Thyroid gland (tissue), 4 donors: ENCODE measurements at places on chromosomes 2 and 18. TPM values are rescaled to one million over a fixed set of nuclear protein-coding genes. Genes with fewer than 3 reads are reported as not detected.

ITGA4 gene
- 2.0 TPM for total RNA-seq

DNA sequence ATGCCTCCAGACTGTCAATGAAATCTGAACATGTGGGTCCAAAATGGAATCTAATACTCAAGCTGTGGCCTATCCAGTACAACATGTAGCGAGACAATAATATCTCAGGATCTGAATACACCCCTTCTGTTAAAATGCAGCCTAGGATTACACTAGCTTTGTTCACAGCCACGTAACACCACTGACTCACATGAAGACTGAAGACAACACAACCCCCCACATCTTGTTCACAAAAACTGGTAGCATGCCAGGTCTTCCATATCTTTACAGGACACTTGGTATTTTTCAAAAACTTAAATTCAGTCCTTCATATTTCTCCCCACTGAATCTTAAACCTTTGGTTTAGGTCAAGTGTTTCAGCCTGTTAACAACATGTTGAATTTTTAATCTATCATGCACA, 84.2 kb downstream of the SLC8A1 start:
- no peak overlapping the region for H3K4me3 ChIP-seq
- no peaks in the 10 kb centered on the region for H3K27me3 ChIP-seq
- peaks cover 8% of the 10 kb centered on the region for H3K4me1 ChIP-seq
- no peak overlapping the region for H3K27ac ChIP-seq
- H3K36me3 ChIP-seq: no peaks in the 10 kb centered on the region

LIPG gene
- total RNA-seq: 474 TPM

DNA sequence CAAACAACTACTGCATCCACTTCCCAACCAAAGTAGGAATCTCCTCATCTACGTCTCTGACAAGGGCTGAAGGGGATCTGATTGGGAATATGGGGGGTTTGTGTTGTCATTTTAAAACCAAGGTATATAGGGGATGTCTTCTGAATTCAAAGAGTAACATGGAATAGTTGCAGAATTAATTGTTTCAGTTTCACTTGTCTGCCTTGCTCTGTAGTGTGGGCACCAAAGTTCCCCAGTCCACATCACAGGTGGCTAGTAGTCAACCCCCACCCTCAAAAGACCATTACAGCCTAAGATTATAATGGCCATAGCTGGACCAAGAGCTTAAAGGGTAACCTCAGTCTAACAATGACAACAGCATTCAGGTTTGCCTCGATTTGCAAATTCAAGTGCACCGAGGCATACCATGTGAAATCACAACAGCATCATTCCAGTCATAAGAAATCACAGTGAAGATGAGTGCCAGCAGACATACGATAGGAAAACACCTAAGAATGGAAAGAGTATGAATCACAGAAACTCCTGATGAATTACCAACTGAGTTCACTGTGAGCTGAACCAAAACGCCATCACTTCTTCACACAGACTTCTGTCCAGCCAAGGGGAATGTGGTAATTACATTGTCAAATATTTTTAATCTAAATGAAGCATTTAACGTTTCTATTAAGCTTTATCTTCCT, 52.4 kb downstream of the MYO5B start:
- DNase-seq: no peak
- H3K36me3 ChIP-seq: no peaks in the 10 kb centered on the region
- H3K27ac ChIP-seq: no peak overlapping the region

GRCh38 chr18:63195326-63196159, 124.0 kb downstream of the BCL2 start:
- no peak overlapping the region for H3K4me3 ChIP-seq
- H3K4me1 ChIP-seq: peaks cover 45% of the 10 kb centered on the region
- no peak for DNase-seq
- peak overlapping the region; percentile 17 for H3K27ac ChIP-seq

AKAIN1 gene
- total RNA-seq: not detected

DNA sequence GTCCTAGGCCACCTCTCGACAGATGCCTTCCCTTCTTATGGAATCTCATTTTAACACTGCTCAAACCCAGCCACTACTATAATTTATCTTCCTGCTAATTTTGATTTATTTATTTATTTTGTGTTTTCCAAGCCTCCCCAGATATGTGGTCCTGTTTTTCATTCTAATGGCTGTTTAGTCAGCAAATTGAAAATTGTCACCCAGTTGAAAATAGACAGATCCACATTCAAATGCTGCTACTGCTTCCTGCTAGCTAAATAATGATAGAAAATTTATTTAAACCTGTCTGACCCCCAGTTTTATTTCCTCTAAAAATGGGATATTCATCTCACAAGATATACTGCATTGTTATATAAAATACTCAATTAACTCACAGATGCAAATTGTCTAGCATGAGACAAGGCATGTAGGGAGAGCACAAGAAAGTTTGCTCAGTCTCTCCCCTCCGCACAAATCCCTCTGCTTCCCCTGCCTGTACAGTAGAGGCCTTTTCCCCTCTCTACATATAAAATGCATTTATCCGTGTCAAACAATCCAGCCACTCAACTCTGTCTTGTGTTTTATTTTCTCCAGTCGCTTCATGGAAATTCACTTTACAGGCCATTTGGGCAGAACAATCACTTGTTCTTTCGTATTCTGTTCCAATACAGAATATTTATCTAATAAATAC, 389.9 kb downstream of the SOX11 start:
- no peak overlapping the region for H3K4me3 ChIP-seq
- no peaks in the 10 kb centered on the region for H3K4me1 ChIP-seq
- DNase-seq: no peak
- no peak overlapping the region for H3K27ac ChIP-seq
- H3K27me3 ChIP-seq: no peaks in the 10 kb centered on the region

DNA sequence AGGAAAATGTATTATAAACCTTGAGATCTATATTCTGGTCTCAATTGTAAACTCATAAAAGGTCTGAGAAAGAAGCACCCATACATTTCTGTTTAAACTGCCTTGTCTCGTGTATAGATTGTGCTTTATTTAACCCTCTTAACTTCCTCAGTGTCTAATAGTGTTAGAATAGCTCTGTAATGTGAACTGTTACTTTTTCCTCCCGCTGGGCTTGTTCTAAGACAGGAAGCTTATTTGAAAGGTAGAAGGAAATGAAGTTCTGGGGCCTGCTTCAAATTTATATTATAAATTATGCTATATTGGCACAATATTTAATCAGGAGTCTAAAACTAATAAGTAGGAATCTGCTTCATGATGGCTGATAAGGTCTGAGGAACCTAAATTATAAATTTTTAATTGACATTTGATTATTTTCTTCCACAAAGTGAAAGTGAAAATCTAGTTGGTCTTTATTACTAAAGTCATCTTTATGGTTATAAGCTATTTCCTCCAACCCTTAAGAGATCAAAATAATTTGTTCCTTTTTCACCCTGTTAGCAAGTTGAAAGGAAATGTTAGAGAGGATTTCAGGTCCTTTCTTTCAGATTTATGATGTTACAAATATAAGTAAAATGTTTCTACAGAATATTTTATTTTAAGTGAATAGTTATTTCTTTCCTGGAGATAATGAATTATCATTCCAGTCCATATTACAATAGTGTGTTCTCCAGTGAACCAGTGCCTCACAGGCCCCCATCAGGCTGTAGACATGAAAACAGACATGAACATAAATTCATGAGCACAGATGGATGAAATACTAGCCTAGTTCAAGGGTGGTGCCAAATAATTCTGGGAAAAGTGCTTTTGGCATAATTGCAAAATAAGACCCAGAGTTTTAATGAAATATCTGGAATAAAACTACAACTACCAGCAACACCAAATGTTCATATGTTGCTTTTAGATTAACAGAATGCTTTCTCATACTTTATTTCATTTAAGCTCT, 7.9 kb downstream of the MFSD6 start:
- H3K4me3 ChIP-seq: no peak overlapping the region
- no peaks in the 10 kb centered on the region for H3K36me3 ChIP-seq
- no peak for DNase-seq
- no peak overlapping the region for H3K27ac ChIP-seq
- H3K27me3 ChIP-seq: no peaks in the 10 kb centered on the region

DNA sequence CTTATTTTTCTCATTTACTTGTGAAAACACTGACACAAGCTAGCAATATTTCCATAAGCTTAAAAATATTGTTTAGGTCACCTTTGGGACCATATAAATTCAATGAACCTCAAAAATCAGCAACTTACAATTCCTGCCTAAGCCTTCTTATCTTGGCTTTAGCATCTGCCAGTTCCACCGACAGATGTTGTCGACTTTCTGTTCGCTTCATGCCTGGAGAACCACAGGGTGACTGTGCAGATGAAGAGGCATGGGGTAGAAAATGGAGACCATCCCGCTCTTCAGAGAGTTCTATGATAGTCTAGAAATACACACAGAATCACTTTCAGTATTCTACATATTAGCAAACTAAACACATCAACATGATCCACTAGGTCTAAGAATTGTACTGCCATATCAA, 64.2 kb downstream of the CCDC88A start:
- no peaks in the 10 kb centered on the region for H3K27me3 ChIP-seq
- H3K36me3 ChIP-seq: no peaks in the 10 kb centered on the region
- no peak overlapping the region for H3K4me3 ChIP-seq
- no peak for DNase-seq
- H3K4me1 ChIP-seq: no peaks in the 10 kb centered on the region

TLX2 gene
- not detected for total RNA-seq

GRCh38 chr2:39689272-39689841, 23.6 kb downstream of the TMEM178A start:
- DNase-seq: no peak
- H3K4me1 ChIP-seq: peaks cover 4% of the 10 kb centered on the region
- no peaks in the 10 kb centered on the region for H3K27me3 ChIP-seq
- no peaks in the 10 kb centered on the region for H3K36me3 ChIP-seq
- H3K27ac ChIP-seq: no peak overlapping the region
- H3K4me3 ChIP-seq: no peak overlapping the region

DNA sequence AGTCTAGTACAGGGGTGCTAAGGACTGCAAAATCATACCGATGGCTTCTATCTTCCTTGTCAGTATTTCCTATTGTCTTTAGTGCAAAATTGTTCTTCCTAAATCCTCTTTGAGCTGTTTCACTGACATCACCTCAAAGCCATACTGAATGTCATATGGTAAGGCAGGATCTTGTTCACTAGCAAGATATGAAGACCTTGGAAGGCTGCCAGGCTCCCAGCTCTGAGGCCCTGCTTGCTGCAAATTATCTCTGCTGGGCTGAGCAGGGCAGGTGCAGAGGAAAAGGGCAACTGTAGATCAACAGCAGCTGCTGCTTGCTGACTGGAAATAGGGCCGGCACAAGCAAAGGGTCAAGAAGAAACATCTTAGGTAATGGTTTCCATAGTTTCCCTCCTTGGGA, 58.2 kb downstream of the PMAIP1 start:
- no peaks in the 10 kb centered on the region for H3K4me1 ChIP-seq
- H3K27ac ChIP-seq: no peak overlapping the region
- peak; percentile 11 for DNase-seq

DNA sequence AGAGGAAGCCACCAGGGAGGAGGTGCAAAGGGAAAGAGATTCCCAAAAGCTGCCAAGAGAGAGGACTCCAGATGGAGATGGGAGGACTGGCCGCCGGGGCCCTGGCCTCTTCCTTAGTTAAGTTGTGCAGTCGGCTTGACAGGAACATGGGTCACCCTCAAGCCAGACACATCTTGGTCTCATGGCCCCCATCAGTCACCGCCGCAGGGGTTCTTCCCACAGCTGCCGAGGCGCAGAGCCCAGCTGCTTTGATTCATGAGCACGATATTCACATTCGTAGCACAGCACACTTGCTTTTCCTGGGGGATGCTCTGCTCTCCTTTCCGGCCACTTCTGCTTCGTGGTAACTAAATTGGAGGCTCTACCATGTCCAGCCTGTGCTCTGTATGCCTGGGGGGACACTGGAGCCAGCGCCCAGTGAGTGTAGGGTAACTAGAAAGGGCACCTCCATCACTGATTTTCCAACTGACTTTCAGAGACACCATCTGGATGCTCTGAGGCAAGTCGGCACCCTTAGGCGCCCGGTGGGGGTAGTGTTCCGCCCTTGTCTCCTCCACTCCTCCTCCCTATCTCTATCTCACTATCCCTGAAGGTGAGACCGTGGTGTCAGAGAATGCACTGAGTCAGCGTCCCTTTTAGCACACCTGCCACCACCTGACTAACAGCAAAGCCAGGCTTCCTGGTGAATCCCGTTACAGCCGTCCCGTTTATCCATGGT, 13.3 kb downstream of the TWIST2 start:
- no peaks in the 10 kb centered on the region for H3K27me3 ChIP-seq
- H3K4me1 ChIP-seq: no peaks in the 10 kb centered on the region
- no peaks in the 10 kb centered on the region for H3K36me3 ChIP-seq
- H3K4me3 ChIP-seq: no peak overlapping the region
- no peak overlapping the region for H3K27ac ChIP-seq

GRCh38 chr2:67528320-67528719, 131.2 kb downstream of the ETAA1 start:
- no peaks in the 10 kb centered on the region for H3K4me1 ChIP-seq
- no peaks in the 10 kb centered on the region for H3K27me3 ChIP-seq
- H3K36me3 ChIP-seq: no peaks in the 10 kb centered on the region
- no peak overlapping the region for H3K27ac ChIP-seq
- no peak overlapping the region for H3K4me3 ChIP-seq

GRCh38 chr2:15749460-15750432, 158.1 kb downstream of the DDX1 start:
- no peak overlapping the region for H3K4me3 ChIP-seq
- H3K27me3 ChIP-seq: no peaks in the 10 kb centered on the region
- DNase-seq: peak; percentile 9
- H3K27ac ChIP-seq: no peak overlapping the region

SMYD1 gene
- total RNA-seq: not detected

DNA sequence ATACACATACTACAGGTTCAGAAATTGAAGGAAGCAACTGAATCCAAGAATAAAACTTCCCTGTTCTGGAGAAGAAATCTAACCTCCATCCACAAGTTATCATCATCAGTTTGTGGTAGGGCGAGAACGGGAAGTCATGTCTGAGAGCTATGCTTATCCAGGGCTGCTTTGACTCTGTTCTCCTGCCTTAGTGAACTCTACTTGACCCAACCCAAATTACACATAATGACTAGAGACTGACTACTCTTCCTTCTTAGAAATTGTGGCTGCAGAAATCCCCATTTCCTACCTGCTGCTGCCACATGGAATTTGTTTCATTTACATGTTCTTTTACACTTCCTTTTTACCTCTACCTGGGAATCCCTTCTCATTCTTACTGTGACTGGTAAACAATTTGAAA, 1102.6 kb upstream of the PIK3C3 start:
- no peaks in the 10 kb centered on the region for H3K27me3 ChIP-seq
- no peaks in the 10 kb centered on the region for H3K36me3 ChIP-seq
- peaks cover 5% of the 10 kb centered on the region for H3K4me1 ChIP-seq
- no peak overlapping the region for H3K4me3 ChIP-seq
- no peak overlapping the region for H3K27ac ChIP-seq

DNA sequence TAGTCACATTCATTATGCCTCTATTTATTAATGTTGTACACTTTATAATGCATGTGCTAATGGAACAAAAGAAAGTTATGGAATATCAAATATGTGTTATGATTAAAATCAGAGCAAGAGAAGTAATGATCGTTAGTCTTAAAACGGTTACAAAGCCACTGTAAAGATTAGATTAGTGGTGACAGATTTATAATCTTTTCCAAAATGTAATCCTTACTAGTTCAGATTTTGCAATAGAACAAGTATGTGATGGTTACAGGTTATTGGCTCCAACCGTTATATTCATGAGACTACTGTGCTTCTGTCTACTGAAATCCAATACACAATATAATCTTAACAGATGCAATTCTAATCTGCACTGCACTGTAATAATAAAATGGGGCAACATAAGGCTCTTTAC, 180.6 kb downstream of the ZNF521 start:
- H3K4me3 ChIP-seq: no peak overlapping the region
- H3K4me1 ChIP-seq: no peaks in the 10 kb centered on the region
- no peaks in the 10 kb centered on the region for H3K36me3 ChIP-seq
- DNase-seq: no peak
- no peak overlapping the region for H3K27ac ChIP-seq

- peaks cover 9% of the 10 kb centered on the region for H3K4me1 ChIP-seq
- H3K4me3 ChIP-seq: no peak overlapping the region
- no peaks in the 10 kb centered on the region for H3K36me3 ChIP-seq
- H3K27ac ChIP-seq: no peak overlapping the region
- no peaks in the 10 kb centered on the region for H3K27me3 ChIP-seq
Observed at GRCh38 chr2:45793305-45793962, 142.0 kb downstream of the PRKCE start.
